Adrenal gland (tissue), 19 donors: ENCODE measurements at places on chromosomes 11 and 22. TPM values are rescaled to one million over a fixed set of nuclear protein-coding genes. Genes with fewer than 3 reads are reported as not detected.

USP2 gene
- 4.8 TPM for total RNA-seq

FGF19 gene
- not detected for total RNA-seq

MRGPRX3 gene
- total RNA-seq: not detected

MS4A12 gene
- total RNA-seq: not detected

CREBZF gene
- 78.6 TPM for total RNA-seq

TRPC6 gene
- total RNA-seq: 0.32 TPM

MACROD1 gene
- 19.2 TPM for total RNA-seq
